ENCODE measurements at places on chromosomes 7 and 10. TPM values are rescaled to one million over a fixed set of nuclear protein-coding genes. Genes with fewer than 3 reads are reported as not detected.

DNA sequence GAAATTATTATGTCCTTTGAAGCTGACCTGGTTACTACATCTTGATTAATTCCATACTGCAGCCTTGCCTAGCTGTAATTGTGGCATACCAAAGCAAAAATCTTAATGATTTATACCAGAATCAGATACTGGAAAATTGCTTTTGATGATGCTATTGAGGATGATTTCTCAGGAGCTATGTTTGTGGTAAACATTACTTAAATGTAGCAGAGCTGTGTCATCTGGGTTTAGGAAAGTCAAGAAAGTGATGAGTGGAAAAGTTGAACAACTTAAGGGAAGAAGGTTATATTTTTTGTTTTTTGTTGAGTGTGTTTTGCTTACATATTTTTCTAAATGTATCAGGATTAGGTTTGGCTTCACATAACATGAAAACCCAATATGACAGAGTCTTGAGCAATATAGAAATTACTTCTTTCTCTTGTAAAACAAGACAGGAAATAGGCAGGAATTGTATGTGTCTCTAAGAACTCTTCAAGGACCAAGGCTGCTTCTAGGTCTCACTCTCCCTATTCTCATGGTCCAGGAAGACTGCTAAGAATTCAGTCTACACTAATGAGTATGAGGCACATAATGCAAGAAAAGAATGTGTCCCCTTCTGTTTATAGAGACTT lies 87.6 kb upstream of the MTPN start:
- peaks cover 5% of the 10 kb centered on the region for H3K27me3 ChIP-seq
- no peaks in the 10 kb centered on the region for H3K4me1 ChIP-seq
- H3K27ac ChIP-seq, result no peak overlapping the region
- H3K36me3 ChIP-seq, result no peaks in the 10 kb centered on the region

ZP3 gene
- total RNA-seq, result 0.80 TPM

- DNase-seq, result no peak
- peaks cover 36% of the 10 kb centered on the region for H3K4me1 ChIP-seq
- peaks cover 40% of the 10 kb centered on the region for H3K36me3 ChIP-seq
These were observed 1.7 kb downstream of the MCM7 start for GRCh38 chr7:100099452-100099851.

GRCh38 chr10:119807960-119808697 lies 64.5 kb downstream of the MCMBP start:
- no peak overlapping the region for H3K4me3 ChIP-seq
- no peak for DNase-seq
- H3K27me3 ChIP-seq, result no peaks in the 10 kb centered on the region
- H3K4me1 ChIP-seq, result peaks cover 9% of the 10 kb centered on the region
- H3K36me3 ChIP-seq, result peaks cover 9% of the 10 kb centered on the region

ENO4 gene
- not detected for total RNA-seq

GRCh38 chr7:137142376-137142775 lies 201.2 kb downstream of the PTN start:
- no peaks in the 10 kb centered on the region for H3K36me3 ChIP-seq
- H3K4me1 ChIP-seq, result no peaks in the 10 kb centered on the region
- H3K27me3 ChIP-seq, result no peaks in the 10 kb centered on the region
- no peak overlapping the region for H3K4me3 ChIP-seq

DNA sequence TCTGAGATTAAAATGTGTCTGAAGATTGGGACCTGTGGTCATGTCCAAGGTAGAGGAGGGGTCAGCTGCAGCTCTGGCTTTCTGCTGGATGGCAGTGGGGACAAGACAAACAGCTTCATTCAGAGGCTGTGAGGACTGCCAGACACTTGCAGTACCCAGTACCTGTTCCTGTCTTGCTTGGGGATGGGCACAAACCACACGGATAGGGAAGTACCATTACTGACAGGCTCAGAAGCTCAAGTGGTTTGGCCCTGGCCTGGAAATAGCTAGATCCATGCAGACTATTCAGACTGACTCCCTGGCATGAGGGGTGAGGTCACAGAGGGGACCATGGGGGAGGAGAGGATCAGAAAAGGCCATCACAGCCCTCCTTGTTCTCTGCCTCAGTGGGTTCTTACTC lies 56.0 kb upstream of the COMTD1 start:
- no peak overlapping the region for H3K27ac ChIP-seq
- no peaks in the 10 kb centered on the region for H3K36me3 ChIP-seq
- H3K4me1 ChIP-seq, result peaks cover 2% of the 10 kb centered on the region
- no peak overlapping the region for H3K4me3 ChIP-seq
- DNase-seq, result no peak
- peaks cover 27% of the 10 kb centered on the region for H3K27me3 ChIP-seq

GRCh38 chr7:107248551-107249316 lies 79.9 kb downstream of the HBP1 start:
- H3K4me1 ChIP-seq, result no peaks in the 10 kb centered on the region
- H3K36me3 ChIP-seq, result peaks cover 41% of the 10 kb centered on the region
- H3K27ac ChIP-seq, result no peak overlapping the region
- H3K27me3 ChIP-seq, result no peaks in the 10 kb centered on the region
- no peak for DNase-seq

GRCh38 chr7:55570218-55570873 lies 2.0 kb downstream of the VOPP1 start:
- H3K36me3 ChIP-seq, result peaks cover 3% of the 10 kb centered on the region
- H3K4me3 ChIP-seq, result peak overlapping the region; percentile 69
- peak overlapping the region; percentile 44 for H3K27ac ChIP-seq
- H3K27me3 ChIP-seq, result no peaks in the 10 kb centered on the region

- H3K4me3 ChIP-seq, result no peak overlapping the region
- no peaks in the 10 kb centered on the region for H3K27me3 ChIP-seq
- no peaks in the 10 kb centered on the region for H3K4me1 ChIP-seq
- no peaks in the 10 kb centered on the region for H3K36me3 ChIP-seq
- H3K27ac ChIP-seq, result no peak overlapping the region
- DNase-seq, result no peak
These were observed 44.0 kb upstream of the SEMA3A start for GRCh38 chr7:84238596-84238995.

GRCh38 chr7:52340067-52340466 lies 695.4 kb upstream of the POM121L12 start:
- DNase-seq, result no peak
- no peak overlapping the region for H3K27ac ChIP-seq
- no peaks in the 10 kb centered on the region for H3K27me3 ChIP-seq
- H3K4me3 ChIP-seq, result no peak overlapping the region

GRCh38 chr7:110947408-110947807 lies 143.5 kb upstream of the LRRN3 start:
- peaks cover 9% of the 10 kb centered on the region for H3K36me3 ChIP-seq
- peaks cover 6% of the 10 kb centered on the region for H3K4me1 ChIP-seq
- H3K27ac ChIP-seq, result no peak overlapping the region
- H3K4me3 ChIP-seq, result no peak overlapping the region
- no peaks in the 10 kb centered on the region for H3K27me3 ChIP-seq

- no peaks in the 10 kb centered on the region for H3K36me3 ChIP-seq
- peaks cover 19% of the 10 kb centered on the region for H3K4me1 ChIP-seq
- no peak overlapping the region for H3K27ac ChIP-seq
These were observed 7.3 kb downstream of the JCAD start for GRCh38 chr10:30052062-30052461.

DNA sequence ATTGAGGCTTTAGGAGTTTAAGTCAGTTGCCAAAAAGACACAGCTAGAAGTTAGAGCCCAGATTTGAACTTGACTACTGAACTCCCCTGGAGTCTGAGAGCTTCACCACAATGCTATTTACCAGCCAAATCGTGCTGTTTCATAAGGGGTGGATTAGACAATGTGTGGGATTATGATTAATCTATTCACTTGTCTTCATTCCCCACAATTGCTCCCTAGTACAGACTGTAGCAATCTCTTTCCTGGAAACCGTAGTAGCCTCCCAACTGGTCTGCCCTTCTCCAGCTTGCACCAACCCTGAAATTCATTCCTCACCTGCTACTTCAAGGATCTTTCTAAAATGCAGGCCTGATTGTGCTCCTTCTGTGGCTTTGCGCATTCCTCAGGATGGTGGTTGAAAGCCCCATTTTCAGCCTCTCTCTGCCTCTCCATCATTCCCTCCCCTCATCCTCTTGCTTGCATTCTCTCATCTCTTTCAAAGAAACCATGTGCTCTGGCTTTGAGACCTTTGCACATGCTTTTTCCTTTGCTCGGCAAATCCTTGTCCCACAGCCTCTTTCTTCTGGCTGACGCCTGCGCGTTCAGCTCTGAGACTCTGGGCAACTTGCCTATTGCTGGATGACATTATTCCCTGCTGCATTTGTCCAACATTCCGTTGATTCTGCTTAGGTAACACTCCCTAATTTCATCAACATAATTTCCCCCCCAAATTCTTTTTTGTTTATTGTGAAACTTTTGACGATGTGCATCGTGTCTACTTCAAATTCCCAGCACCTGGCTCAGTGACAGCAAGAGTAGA lies 145.1 kb downstream of the ADRA2A start:
- no peaks in the 10 kb centered on the region for H3K4me1 ChIP-seq
- no peak overlapping the region for H3K4me3 ChIP-seq
- no peak overlapping the region for H3K27ac ChIP-seq

DNA sequence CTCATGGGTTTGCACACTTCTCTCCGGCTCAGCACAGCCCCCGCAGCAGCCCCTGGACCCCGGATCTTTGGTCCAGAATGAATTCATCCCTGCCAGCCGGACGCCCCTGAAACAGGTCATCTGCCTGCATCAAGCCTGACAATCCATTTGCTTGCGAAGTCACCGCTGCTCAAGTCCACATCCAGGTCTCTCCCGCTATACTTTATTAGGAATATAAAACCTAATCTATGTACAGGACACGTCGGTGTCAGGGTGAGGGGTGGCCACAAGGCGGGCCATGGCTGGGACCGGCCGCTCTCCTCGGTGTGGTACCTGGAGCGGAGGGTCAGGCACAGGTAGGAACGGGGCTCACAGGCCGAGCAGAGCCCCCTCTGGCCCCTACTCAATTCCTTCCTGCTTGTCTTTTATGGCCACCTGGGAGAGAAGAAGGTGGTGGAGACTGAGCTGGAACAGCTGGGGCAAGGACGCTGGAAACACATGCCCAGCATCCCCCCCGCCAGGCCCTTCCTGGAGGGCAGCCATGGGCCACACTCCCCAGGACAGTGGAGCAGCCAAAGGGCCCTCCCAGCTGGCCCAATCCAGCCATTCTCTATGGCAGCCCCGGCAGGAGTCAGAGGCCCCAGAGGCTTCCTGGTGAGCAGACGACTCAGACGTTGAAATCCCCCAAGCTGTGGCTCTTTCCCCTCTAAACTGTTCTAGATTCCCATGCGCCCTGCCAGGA lies 5.3 kb downstream of the POLR2J start:
- no peak overlapping the region for H3K27ac ChIP-seq
- H3K4me1 ChIP-seq, result no peaks in the 10 kb centered on the region
- H3K4me3 ChIP-seq, result no peak overlapping the region
- DNase-seq, result peak; percentile 21

CCL24 gene
- not detected for total RNA-seq

GPER1 gene
- 0.19 TPM for total RNA-seq

CACNA2D1 gene
- total RNA-seq, result not detected

CPVL gene
- total RNA-seq, result 1.2 TPM

DNA sequence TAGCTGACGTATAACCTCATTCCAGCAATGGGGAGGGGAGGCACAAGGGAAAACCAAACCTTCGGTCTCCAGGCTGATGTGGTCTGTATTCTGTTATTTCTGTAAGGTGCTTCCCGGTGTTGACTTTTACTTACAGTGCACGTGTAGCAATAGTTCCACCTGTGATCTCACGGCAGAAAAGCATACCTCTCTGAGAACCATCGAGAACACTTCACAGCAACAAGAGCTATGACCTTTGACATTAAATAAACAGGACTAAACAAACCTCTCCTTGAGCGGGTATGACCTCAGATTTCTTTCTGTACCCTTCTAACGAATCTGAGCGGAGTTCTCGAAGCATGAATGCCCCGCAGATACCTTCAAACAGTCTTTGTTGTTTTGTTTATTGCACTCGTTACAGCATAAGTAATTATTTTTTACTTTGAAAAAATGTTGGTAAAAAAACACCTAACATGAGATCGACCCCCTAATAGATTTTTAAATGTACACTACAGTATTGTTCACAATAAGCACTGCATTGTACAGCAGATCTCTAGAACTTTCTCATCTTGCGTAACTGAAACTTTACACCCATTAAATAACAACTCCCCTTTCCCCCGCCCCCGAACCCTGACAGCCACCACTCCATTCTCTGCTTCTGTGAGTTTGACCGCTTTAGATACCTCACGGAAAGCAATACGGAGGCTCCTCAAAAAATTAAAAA lies 282.3 kb downstream of the GATA3 start:
- peaks cover 12% of the 10 kb centered on the region for H3K4me1 ChIP-seq
- no peak for DNase-seq
- H3K27ac ChIP-seq, result no peak overlapping the region
- no peak overlapping the region for H3K4me3 ChIP-seq
- peaks cover 7% of the 10 kb centered on the region for H3K27me3 ChIP-seq
- peaks cover 10% of the 10 kb centered on the region for H3K36me3 ChIP-seq

AGAP6 gene
- total RNA-seq, result 17.9 TPM

GRCh38 chr7:151402029-151402835 lies 7.6 kb downstream of the WDR86 start:
- H3K27ac ChIP-seq, result peak overlapping the region; percentile 54
- peaks cover 4% of the 10 kb centered on the region for H3K27me3 ChIP-seq
- no peaks in the 10 kb centered on the region for H3K36me3 ChIP-seq
- H3K4me3 ChIP-seq, result no peak overlapping the region
- H3K4me1 ChIP-seq, result peaks cover 11% of the 10 kb centered on the region

PAX4 gene
- not detected for total RNA-seq

ACHE gene
- total RNA-seq, result not detected

GRCh38 chr10:23194966-23195845 lies 3.1 kb downstream of the PTF1A start:
- H3K4me1 ChIP-seq, result peaks cover 6% of the 10 kb centered on the region
- no peak for DNase-seq
- peaks cover 75% of the 10 kb centered on the region for H3K27me3 ChIP-seq
- H3K27ac ChIP-seq, result no peak overlapping the region
- no peak overlapping the region for H3K4me3 ChIP-seq
- peaks cover 3% of the 10 kb centered on the region for H3K36me3 ChIP-seq

DNA sequence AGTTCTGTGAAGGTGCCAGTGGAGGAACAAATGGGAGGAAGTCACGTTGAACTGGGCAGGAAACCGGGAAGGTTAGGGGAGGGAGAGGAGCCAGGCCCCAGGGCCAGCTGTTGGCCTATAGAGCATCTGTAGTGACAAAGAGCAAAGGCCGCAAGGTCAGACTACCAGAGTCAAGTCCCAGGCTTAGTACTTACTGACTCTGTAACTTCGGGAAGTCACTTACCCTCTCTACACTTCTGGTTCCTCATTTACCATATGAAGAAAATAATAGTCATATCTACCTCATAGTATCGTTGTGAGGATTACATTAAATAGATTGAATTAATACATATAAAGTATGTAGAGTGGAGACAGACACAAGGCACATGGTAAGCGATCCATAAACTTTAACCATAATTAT lies 101.8 kb upstream of the FZD1 start:
- no peak for DNase-seq
- H3K4me3 ChIP-seq, result no peak overlapping the region

- peak overlapping the region; percentile 51 for H3K27ac ChIP-seq
- H3K4me3 ChIP-seq, result peak overlapping the region; percentile 20
- peaks cover 45% of the 10 kb centered on the region for H3K4me1 ChIP-seq
- DNase-seq, result no peak
- H3K27me3 ChIP-seq, result no peaks in the 10 kb centered on the region
These were observed 6.9 kb downstream of the PPIF start for GRCh38 chr10:79354141-79354540.

Data from activated naive CD8-positive, alpha-beta T cell treated with anti-CD3 and anti-CD28 coated beads, Interleukin-2, amount 10 ng/mL, durations not matched to agents 7 days and 5 days (primary cell).